Bronchial epithelial cell (primary cell): ENCODE measurements at places on chromosomes 16 and 17. TPM values are rescaled to one million over a fixed set of nuclear protein-coding genes. Genes with fewer than 3 reads are reported as not detected.

Gene OR1F1
- total RNA-seq, result not detected in 2 replicates

Gene SEZ6
- not detected in 2 replicates for total RNA-seq

Gene TPPP3
- total RNA-seq, result 0.13 TPM in 1 of 2 replicates, not detected in the other

Gene MPO
- total RNA-seq, result not detected in 2 replicates

Gene RHBDL3
- total RNA-seq, result not detected in 2 replicates

Gene KIF18B
- total RNA-seq, result 0.13 TPM in 1 of 2 replicates, not detected in the other

Gene NOL3
- 28.2 and 37.8 TPM in 2 replicates for total RNA-seq

Gene OR3A3
- not detected in 2 replicates for total RNA-seq

Gene TEKT5
- 0.26 and 0.53 TPM in 2 replicates for total RNA-seq

Gene C17orf78
- total RNA-seq, result not detected in 2 replicates

Gene KCNG4
- total RNA-seq, result not detected in 2 replicates

Gene MT3
- total RNA-seq, result not detected in 2 replicates

Gene PRR15L
- 1.6 and 9.1 TPM in 2 replicates for total RNA-seq

Gene MYLK3
- under 0.01 TPM in 1 of 2 replicates, not detected in the other for total RNA-seq

Gene C16orf92
- total RNA-seq, result not detected in 2 replicates

Gene NATD1
- 0.53 and 0.77 TPM in 2 replicates for total RNA-seq

Gene DRC3
- under 0.01 and 0.13 TPM in 2 replicates for total RNA-seq
